Tongue (tissue), 3 donors: ENCODE measurements at places on chromosomes 1 and 21.

DNA sequence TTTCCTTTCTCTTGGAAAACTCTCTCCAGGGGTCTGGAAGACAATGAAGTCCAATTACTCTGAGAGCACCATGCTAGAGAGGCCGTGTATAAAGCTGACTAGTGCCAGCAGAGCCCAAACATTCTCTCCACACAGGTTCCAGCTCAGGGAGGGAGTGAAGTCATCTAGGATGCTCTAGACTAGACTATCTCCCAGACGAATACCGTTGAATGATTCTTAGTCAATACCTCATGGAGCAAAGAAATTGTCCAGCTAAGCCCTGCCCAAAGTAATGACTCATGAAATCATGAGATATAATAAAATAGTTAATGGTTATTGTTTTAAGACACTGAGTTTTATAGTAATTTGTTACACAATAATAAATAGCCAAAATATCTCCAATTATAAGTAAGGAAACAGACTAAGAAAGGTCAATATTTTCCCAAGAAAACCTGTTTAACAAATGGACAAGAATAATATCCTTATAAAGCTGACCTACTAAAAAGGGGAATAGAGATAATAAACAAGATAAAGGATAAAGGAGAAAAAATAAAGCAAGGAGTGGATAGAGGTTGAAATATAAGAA is 163.9 kb upstream of the LRRC7 start:
- no peak for DNase-seq

GRCh38 chr1:212466437-212466836 is 33.7 kb downstream of the NENF start:
- no peak for DNase-seq

DNA sequence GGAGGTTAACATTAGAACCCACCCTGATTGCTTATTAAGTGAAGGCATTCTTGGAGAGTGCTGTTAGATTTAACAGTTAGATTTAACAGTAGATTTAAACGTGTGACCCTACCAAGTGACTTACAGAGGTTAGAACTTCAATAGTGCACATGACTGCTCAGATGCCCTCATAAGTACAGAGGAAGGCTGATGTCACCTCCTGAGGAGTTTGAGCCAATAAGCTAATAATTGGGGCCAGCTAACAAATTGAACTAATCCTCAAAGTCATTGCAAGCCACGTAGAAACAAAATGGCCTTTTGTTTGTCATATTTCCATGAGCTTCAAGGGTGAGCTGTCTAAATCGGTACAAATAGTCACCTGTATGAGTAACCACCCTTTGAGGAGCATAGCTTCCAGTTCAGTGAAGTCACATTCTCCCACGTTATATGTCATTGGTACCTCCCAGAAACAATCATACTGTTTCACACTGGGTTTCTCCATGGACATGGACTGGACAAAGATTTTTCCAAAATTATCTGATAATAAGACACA is 11.7 kb downstream of the AVPR1B start:
- no peak for DNase-seq

DNA sequence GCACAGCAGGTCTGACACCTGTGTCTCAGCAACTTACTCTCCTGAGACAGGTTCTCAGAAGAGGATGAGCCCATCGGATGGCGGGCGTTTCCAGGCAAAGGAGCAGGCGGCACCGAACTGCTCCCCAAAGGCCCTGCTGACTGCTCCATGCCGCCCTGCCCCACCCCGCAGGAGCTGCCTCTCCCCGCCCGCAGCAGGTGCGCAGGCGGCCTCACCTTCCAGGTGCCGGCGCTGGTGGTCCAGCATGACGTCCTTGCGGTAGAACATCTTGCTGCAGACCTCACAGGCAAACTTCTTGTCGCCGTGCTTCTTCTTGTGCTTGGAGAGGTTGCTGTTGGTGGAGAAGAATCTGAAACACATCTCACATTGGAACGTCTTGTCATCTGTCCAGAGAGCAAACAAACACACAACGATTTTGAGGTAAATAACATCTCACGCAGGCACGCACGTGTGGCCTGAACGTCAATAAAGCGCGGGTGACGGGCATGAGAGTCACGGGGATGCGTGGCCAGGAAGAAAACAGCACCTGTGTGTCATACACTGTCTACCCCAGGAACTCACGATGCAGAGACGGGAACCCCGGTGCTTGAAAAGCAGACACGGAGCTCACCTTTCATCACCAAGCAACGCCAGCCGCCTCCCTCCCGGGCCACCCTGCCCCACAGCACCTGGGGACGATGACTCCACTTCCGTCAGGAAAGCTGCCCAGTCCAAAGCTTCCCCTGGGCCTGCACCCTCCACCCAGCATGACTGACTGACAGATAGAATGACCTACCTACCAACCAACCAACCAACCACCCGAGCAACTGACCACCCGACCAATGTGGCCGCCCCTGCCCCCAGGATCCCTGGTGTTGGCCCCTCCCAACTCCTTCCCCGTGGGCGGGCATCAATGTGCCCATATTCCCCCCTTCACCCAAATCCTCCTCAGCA is 50.9 kb downstream of the PRDM15 start:
- no peak for DNase-seq

GRCh38 chr1:7040969-7041695 is 255.9 kb downstream of the CAMTA1 start:
- no peak for DNase-seq

DNA sequence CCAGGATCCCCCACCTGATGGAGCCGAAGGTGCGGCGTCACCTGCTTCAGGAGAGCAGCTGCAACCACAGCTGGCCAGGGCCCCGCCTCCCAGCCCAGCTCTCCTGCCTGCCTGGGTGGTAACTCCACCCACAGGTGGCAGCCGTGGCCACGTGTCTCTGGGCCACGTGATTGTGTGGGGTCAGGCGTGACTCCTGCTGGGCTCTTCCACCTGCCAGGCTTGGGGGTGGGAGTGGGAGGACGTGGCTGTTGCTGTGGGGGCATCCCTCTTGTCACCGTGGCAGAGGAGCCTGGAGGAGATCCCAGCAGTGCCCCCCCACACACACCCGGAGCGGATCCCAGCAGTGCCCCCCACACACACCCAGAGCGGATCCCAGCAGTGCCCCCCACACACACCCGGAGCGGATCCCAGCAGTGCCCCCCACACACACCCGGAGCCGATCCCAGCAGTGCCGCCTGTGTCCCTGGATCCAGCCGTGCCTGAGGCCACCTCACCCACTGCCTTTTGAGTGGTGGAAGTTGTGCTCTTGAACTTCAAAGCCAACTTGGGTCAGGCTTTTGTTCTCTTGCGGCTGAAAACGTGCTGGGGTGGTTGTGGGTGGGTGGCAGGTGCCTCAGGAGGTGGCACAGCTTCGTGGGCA is 32.2 kb downstream of the POFUT2 start:
- DNase-seq = no peak

DNA sequence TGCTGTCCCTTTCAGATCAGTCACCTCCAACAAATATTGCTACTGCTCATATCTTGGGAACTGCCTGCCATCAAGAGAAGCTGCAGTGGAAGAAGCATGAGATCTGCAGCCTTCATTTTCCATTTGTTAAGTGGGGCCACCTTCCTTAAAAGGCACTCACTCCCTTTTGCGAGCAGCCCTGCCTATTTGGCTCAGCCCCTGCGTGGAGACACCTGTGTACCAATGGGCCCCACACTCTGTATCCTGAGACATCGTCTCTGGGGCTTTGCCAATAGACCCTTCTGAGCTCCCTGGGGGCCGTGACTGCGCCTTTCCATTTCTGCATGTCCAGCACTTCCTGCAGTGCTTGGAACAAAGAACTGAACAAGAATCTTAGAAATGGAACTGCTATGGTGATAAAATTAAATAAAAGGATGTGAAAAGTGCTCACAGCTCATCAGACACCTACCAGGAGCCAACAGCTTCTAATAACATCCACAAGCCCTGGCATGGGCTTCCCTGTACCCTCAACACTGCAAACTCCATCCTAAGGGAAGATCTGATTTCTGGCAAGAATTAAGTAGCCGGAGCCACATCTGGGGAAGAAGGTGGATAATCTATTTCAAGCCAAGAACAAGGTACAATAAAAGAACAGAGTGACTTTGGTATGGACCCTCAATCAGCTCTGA is 36.7 kb downstream of the PARP1 start:
- DNase-seq = no peak

DNA sequence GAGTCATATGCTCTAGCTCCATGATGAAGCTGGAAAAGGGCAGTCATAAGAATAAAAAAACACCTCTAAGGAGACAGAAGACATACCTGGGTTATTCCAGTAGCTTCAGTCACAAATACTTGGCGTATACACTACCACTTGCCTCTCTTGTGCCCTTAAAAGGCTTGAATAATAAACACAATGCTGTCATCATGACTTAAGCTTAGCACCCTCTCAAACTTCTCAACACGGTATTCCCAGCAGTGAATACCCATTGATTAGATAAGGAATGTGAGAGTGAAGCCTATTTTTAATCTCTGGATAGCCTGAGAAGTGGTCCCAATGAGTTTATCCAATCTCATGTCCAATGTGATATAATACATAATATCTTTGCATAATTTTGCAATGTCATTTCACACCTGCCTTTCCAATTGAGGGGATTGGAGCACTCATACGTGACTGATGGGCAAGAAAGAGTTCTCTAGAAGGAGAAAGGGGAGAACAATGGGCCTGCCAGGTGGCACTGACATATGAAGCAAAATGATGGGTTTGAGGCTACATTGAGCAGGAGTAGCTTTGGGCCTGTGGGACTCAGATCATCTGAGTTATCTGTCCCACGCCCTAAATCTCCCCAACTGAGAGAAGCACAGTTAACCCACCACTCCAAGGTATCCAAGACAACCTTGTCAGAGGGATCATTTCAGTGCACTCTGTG is 298.6 kb upstream of the DAB1 start:
- DNase-seq = no peak

- DNase-seq = no peak
Measured at GRCh38 chr1:48741380-48741779, 35.3 kb downstream of the BEND5 start.

GRCh38 chr1:11373895-11374747 is 101.1 kb downstream of the UBIAD1 start:
- no peak for DNase-seq
